HepG2 (cell line): ENCODE measurements at places on chromosomes 2 and 18.
A peak's percentile ranks its signal among the peaks of the same experiment; 100 is the strongest.

DNA sequence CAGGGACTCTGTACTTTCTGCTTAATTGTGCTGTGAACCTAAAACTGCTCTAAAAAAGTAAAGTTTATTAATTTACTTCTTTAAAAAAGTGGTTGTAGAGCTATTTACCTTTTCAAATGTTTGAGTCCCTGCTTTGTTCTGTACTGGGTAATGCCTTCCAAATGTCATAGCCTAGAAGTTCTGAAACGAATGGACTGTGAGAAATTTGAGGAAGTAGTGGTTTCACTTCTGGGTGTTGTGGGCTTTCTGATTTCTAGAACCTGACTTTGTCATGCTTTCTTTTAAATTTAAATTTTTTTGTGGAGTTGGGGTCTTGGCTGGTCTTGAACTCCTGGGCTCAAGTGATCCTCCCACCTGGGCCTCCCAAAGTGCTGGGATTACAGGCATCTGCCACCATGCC lies 44.6 kb downstream of the SMAD4 start:
- H3K27me3 ChIP-seq: no peaks in the 10 kb centered on the region
- no peak overlapping the region for H3K4me3 ChIP-seq
- no peak for DNase-seq
- H3K4me1 ChIP-seq: no peaks in the 10 kb centered on the region
- no peak overlapping the region for H3K27ac ChIP-seq
- H3K36me3 ChIP-seq: peaks cover 61% of the 10 kb centered on the region

DNA sequence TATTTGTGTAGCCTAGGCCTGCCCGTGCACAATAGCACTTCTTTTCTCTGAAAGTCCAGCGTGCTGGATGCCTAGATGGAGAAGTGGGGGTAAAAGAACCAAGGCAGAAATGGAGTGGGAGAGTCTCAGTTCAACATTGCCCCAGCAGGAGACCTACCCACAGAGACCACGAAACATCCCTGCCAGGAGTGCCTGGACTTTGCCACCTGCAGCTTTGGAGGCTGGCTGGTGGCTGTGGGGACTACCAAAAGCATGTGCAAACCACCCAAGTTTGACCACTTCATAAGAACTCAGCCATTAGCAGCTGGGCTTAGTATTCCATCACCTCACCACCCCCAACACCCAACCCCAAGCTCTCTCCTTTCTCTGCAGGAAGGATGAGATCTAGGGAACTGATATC lies 416.9 kb upstream of the ID2 start:
- H3K27me3 ChIP-seq: no peaks in the 10 kb centered on the region; the same call in 1 of the 2 replicates
- H3K27ac ChIP-seq: no peak overlapping the region
- no peak overlapping the region for H3K4me3 ChIP-seq
- no peaks in the 10 kb centered on the region for H3K36me3 ChIP-seq

- H3K27ac ChIP-seq: no peak overlapping the region
- no peaks in the 10 kb centered on the region for H3K27me3 ChIP-seq
- H3K4me1 ChIP-seq: no peaks in the 10 kb centered on the region
- peak; percentile 24 for DNase-seq
- no peak overlapping the region for H3K4me3 ChIP-seq
- no peaks in the 10 kb centered on the region for H3K36me3 ChIP-seq
These were observed 199.3 kb downstream of the ZNF407 start for GRCh38 chr18:74796841-74797576.

DNA sequence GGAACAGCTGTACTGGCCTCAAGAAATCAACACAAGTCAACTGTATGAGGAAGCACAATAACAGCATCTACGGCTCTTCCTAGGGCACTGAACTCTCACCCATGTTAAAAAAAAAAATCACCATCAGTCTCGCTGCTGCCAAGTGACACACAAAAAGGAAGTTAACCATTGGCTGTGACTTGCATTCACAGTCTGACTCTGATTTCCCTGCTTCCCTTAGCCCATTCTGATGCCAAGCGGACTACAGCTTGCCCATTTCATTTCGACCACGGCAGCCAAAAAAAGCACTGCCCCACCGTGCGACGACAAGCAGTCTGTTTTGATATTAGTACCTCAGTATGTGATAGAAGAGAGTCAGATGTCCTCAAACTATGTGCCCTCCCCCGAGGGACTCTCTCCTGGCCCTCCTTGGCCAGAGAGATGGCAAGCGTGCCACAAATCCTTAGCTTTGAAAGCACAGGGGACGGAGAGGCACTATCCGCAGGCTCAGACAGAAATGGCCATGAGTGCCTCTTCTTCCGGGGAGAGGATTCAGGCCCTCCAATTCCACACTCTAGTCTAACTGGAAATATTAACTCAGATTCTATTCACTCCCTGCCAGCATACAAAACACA lies 250.0 kb downstream of the TCF4 start:
- H3K4me3 ChIP-seq: no peak overlapping the region
- no peak overlapping the region for H3K27ac ChIP-seq

GRCh38 chr18:70553245-70553935 lies 264.5 kb downstream of the SOCS6 start:
- H3K27me3 ChIP-seq: no peaks in the 10 kb centered on the region
- H3K4me3 ChIP-seq: no peak overlapping the region
- no peaks in the 10 kb centered on the region for H3K4me1 ChIP-seq
- H3K36me3 ChIP-seq: no peaks in the 10 kb centered on the region
- no peak for DNase-seq

DNA sequence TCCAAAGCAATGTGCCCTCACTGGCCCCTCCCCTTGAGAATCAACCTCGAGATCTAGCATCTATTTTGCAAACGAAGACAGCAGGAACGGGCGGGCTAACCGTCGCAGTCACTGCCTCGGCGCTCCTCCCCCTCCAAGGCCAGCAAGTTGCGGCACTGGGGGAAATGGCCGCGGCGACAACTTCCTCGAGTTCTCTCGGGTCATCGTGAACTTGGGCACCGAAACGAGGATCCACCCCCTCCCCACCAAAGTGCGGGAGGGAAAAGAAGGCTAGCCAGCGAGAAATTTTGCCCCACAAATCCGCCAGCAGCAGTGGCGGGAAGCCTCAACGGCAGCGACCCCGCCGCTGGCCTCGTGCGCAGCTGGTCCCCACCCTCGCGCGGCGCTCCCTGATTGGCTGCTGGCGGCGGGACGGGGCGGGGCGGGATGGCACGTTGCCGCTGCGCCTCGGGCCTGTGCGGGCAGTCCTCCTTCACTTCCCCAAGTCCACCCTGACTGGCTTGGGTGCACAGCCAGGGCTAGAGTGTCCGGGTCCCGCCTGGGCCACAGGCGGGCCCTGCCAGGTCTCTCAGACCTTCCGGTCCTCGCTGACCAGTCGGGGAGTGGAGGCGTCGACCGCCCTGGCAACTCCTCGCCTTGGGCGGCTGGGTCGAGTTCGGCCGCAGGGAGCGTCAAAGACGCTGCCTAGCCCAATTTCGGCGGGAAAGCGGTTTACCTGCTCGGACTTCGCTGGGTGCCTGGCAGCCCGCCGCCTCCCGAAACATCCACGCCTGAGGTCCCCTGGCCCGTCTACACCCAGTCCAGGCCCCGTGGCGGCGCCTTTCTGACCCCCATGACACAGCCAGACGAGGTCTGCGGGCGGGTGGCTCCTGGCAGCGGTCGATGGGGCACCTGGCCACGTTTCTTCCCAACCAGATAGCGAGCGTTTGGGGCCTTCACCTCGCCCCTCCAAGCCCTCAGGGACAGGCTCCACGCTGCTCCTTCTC lies at the start of gene BOLL:
Gene BOLL, minus strand, starts transcription at position 364 of the 986 bp plus-strand sequence. CDS start 3,469 bp downstream, outside the sequence.
- H3K36me3 ChIP-seq: no peaks in the 10 kb centered on the region
- no peak within 1 kb of the TSS for H3K27ac ChIP-seq
- no peak for DNase-seq
- no peaks in the 10 kb centered on the region for H3K27me3 ChIP-seq

DNA sequence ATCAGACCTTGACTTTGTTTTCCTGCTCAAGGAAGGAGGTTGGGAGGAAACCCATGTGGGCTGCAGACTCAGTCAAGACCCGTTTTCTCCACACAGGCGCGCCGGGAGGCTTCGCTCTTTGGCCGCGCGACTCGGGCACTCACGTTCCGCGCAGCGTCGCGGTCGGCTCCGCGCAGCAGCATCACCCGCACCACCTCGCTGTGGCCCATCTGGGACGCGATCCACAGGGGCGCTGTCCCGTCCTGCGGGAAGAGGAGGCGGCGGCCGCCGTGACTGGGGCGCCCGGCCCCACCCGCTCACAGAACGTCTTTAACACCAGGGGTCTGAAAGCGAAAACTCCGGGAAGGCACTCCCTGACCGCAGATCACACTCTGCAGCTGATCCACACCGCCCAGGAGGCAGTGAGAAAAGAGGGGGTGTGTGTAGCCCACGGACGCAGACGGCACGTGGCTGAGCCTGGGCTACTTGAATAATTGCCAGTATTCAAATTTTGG lies 33.1 kb upstream of the NPC1 start:
- peaks cover 28% of the 10 kb centered on the region for H3K4me1 ChIP-seq
- H3K27me3 ChIP-seq: peaks cover 1% of the 10 kb centered on the region; the same call in 1 of the 2 replicates
- H3K27ac ChIP-seq: no peak overlapping the region
- no peak for DNase-seq
- peak overlapping the region; percentile 69 for H3K4me3 ChIP-seq

- DNase-seq: peak; percentile 74
- H3K4me1 ChIP-seq: peaks cover 62% of the 10 kb centered on the region
- H3K27ac ChIP-seq: no peak overlapping the region
- H3K4me3 ChIP-seq: peak overlapping the region; percentile 36
- H3K27me3 ChIP-seq: peaks cover 5% of the 10 kb centered on the region; the same call in 2 of the 3 replicates
These were observed 181.7 kb downstream of the ANAPC1 start for GRCh38 chr2:111702119-111702803.

DNA sequence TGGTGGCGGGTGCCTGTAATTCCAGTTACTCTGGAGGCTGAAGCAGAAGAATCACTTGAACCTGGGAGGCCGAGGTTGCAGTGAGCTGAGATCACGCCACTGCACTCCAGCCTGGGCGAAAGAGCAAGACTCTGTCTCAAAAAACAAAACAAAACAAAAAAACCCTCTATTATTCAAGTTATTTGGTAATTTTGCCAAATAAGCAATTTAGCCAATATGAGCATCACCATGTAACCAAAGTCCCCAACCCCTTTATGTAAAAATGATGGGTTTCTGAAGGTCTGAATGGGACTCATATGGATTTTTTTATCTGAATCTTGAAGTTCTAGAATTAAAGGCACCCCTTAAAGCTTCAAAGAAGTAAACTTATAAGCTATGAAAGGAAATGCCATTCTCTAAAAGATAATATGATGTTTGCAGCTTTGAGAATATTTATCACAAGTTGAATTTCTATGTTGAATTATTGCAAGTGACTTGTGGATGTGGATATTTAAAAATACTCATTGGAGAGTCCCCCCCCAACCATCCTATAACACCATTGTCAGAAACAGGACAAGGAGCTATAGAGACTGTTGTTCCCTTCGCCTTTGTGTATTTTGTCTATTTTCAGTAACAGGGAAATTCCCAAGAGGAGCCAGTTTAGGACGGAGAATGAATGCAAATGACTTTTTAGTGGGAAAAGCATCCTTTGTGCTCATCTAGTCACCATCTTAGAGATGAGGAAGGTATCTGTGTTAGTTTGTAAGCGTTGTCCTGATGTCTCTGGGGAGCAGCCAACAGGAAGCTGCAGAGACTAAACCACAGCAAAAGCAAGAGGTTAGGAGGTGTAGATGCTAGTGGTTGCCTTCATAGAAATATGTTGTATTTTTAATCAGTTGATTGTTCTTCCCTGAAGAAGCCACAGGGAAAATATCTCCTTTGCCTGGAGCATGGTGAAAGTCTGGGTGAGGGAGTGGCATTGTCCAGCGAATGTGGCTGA lies 68.3 kb downstream of the TET3 start:
- DNase-seq: no peak
- no peak overlapping the region for H3K27ac ChIP-seq
- H3K36me3 ChIP-seq: peaks cover 5% of the 10 kb centered on the region
- H3K4me1 ChIP-seq: no peaks in the 10 kb centered on the region

DNA sequence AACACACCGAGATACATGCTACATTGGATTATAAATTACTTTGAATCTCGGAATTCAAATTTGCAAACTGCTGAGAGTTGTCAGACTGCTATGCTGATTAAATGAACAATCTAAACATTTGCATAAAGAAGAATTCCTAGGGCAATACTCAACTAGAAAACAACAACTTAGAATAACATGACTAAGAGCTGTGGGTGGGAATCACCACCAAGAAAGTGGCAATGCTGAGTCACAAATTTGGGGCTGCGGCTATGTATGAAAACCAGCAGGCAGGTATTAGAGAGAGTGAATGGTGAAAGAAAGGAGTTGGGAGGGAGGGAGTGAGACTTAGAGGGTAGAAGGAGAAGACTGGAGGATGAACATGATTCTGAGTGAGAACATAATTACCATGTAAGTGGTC lies 559.5 kb downstream of the PIK3C3 start:
- H3K4me1 ChIP-seq: no peaks in the 10 kb centered on the region
- no peak overlapping the region for H3K4me3 ChIP-seq
- no peak for DNase-seq
- no peak overlapping the region for H3K27ac ChIP-seq
- H3K36me3 ChIP-seq: no peaks in the 10 kb centered on the region
- H3K27me3 ChIP-seq: no peaks in the 10 kb centered on the region

DNA sequence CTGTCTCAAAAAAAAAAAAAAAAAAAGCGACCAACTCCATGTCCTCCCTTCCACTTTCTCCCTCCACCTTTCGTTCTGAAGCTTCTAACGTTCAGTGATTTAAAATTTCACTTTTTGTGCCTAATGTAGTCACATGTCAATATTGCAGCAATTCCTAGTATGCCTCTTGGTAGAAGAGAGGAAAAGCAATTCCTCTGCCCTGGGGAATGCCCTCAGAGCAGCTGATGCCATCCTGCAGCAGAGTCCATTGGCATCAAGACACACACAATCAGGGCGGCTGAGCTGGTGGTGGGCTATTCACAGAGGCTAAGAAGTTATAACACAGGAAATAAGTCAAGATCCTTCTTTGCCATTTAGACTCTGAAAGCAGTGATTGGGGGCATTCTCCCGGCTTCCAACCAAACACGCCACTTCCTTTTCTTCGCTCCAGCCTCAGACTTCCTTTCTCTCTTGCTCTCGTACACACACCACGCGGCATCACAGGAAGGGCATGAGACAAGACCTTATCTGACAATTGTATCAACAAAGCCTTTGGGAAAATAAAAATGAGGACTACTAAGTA lies 71.9 kb downstream of the MOGAT1 start:
- H3K27ac ChIP-seq: no peak overlapping the region
- no peaks in the 10 kb centered on the region for H3K27me3 ChIP-seq
- H3K4me1 ChIP-seq: peaks cover 86% of the 10 kb centered on the region
- H3K36me3 ChIP-seq: no peaks in the 10 kb centered on the region
- H3K4me3 ChIP-seq: no peak overlapping the region

DNA sequence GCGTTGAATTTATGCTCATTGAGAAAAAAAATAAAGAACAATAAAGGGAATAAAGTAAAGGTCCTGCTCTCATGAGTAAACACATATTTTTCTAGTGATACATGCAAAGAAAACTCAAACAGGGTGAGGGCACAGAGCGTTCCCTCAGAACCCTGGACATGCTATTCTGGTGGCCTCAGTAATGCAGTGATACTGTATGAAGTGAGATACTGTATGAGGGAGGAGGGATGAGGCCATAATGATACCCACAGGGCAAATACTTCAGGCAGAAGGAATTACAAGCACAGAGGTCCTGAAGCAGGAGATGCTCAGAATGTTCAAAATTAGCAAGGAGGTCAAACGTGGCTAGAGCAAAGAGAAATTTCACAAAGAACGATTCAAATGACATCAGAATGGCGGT lies 28.4 kb upstream of the RNU4ATAC start:
- H3K27ac ChIP-seq: no peak overlapping the region
- peaks cover 8% of the 10 kb centered on the region; the same call in 1 of the 2 replicates for H3K4me1 ChIP-seq
- no peak for DNase-seq
- H3K36me3 ChIP-seq: peaks cover 61% of the 10 kb centered on the region
